ENCODE measurements at places on chromosomes 2 and 18.

DNA sequence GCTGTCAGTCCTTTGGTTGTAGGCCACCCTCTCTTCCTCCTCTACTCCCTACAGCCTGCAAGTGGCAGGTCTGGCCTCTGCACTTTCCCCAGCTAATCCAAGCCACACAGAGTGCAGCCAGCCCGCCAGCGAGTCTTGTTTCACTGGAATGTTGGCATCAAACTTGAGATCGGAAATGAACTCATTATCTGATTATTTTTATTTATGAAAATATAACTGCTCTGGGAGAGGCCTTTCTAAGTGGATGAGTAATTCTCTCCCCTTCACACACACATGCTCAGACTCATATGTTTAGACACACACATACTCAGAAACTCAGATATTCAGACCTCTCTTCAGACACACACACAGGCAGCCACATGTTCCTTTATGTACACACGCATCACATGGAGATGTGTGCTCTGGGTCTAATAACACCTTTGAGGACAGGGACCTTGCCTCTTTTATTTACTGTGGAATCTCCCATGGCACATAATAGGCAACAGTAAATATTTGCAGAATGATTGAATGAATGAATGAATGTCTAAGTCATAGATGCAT, 151.3 kb downstream of the ZFP36L2 start:
- no peak for DNase-seq

DNA sequence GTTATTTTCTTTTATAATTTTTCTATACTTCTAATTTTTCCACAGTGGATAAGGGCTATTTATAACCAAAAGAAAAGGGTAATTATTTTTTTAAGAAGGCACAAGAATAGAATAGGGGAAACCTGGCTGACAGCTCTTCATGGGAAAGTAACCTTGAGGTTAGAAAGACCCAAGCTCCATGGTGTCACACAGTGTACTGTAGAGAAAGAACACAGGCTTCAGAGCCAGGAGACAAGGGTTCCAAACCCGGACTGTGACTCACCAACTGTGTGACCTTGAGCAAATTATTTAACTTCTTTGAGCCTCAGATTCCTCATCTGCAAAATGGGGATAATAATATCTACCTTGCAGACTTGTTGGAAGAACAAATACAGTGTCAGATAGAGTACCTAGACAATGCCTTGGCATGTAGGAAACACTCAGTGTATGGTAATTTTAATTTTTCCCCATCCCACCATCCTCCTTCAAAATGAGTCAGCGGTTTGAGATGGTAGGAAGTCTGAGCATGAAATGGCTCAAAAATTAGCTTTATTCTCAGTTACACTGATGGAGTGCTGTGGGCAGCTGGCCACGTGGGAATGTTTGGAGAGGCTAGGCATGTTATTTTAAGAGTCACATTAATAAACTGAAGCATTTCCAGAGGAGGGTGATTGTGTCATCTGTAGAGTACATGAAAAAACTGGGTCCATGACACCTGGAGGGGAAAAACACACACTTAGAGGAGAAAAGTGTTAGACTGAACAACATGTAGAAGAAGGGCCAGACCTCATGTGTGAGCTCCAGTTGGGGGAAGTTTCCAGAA, 36.7 kb downstream of the TMEM37 start:
- DNase-seq: no peak

DNA sequence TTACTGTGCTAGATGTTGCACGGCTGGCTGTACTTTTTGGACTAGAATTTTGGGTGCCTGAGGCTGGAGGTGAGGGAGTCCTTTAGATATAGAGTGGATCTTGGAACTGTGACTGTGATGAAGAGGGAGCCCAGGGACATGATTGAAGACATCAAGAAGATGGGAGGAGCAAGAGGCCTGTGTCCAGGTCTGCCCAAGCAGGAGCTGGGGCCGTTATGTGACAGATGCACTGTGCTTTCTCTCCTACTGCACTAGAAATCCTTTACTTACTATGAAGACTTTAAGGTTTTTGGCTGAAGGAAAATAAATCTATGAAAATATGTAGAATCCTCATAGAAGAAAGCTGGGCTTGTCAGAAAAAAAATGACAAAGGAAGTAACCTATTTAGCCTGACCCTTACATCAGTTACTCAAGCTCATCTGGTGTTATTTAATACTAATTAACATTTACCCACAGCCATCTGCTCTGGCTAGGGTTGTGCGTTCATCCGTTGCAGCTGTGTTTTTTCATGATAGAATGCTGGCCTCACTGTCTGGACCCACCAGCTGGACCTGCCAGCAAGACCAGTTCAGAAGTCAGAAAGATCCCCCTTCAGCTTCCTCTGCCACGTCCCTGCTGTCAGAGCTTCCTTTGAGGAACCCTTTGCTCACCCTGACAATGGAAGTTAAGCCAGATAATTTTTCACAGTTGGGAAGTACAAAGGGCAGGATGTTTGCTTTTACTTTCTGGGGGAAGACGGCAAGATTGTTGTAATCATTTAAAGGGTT, 16.7 kb downstream of the TSN start:
- no peak for DNase-seq

GRCh38 chr2:11753452-11753885, 7.0 kb downstream of the LPIN1 start:
- no peak for DNase-seq

DNA sequence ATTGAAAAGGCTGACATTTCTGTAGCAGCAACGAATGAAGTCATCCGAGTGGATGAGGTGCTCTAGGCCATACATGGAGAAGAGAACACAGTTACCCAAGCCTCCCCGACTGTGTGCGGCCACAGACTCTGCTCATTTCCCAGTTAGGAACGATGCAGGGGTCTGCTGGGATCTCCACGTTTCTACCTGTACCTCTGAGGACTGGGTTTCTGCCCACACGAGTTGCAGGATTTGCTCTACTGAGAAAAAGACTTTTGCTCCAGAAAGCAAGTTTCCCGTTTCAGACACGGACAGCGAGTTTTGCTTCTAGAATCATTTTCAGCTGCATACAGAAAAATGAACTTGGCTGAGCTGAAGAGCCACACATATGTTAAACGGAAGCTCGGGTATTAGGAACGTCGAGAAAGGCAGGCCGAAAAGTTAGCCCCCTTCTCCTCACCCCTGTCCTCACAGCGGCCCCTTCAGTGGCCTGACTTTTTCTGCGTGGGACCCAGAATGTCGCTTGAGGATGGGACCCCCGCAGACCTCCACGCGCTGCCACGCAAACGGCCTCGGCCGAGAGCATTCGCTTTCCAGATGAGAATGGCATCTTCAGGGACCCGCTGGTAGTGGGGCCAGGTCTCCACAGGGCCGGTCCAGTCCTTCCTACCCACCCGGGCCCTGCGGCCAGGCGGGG, 582 bp upstream of the RAB31 start:
- no peak for DNase-seq

DNA sequence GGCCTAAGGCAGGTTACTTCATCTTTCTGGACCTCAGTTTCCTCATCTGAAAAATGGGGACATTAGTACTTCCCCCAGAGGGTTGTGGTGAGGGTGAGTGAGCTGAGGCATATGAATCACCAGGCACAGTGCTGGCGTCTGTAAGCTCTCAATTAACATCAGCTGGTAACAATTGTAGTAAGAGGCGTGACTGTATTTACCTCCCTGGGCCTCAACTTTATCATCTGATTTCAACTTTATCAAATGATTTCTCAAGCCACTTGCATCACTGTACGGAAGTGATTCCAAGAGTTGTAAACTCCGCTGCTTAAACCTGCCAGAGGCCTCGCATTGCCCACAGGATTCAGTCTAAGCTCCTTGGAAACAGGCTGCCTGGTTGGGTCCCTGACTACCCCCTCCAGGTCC, 53.6 kb upstream of the PKDCC start:
- DNase-seq: no peak

GRCh38 chr18:7020995-7021777, 96.4 kb downstream of the LAMA1 start:
- DNase-seq: no peak

GRCh38 chr2:184734338-184734737, 136.0 kb downstream of the ZNF804A start:
- DNase-seq: no peak

- DNase-seq: no peak
Observed at GRCh38 chr2:48480526-48480925, 49.4 kb upstream of the STON1 start.

DNA sequence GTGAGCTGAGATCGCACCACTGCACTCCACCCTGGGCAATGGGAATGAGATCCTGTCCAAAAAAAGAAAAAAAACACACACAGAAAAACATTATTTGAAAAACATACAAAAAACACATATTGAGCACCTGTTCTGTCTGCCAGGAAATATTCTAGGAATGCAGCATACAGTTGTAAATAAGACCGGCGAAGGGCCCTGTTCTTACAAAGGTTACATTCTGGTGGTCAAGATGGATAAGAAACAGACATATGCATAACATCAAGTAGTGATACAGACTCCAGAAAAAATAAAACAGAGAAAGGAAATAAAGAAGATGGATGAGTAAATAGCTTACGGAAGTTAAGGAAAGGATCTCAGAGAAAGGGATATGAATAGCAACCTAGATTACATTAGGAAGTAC, 159.8 kb downstream of the GALNT3 start:
- no peak for DNase-seq

- DNase-seq: no peak
Observed at GRCh38 chr2:29202819-29203495, 87.7 kb downstream of the CLIP4 start.

DNA sequence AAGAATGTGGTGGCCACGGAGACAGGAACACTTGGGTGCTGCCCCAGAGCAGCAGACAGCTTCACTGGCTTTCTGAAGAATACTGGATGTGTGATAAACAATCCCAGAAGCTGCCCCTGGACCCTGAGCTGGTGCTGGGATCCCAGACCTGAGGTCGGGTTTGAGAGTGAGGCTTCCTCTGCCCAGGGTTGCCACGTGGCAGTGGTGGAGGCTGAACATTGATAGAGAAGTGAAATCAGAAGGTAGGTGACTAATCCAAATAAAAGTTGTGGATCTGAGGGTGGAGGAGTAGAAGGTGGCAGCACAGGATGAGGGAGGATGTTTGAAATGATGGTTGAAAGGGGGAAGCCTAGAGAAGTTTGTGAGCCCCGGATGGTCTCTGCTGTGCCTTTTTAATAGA, 64.0 kb downstream of the FMNL2 start:
- DNase-seq: no peak

DNA sequence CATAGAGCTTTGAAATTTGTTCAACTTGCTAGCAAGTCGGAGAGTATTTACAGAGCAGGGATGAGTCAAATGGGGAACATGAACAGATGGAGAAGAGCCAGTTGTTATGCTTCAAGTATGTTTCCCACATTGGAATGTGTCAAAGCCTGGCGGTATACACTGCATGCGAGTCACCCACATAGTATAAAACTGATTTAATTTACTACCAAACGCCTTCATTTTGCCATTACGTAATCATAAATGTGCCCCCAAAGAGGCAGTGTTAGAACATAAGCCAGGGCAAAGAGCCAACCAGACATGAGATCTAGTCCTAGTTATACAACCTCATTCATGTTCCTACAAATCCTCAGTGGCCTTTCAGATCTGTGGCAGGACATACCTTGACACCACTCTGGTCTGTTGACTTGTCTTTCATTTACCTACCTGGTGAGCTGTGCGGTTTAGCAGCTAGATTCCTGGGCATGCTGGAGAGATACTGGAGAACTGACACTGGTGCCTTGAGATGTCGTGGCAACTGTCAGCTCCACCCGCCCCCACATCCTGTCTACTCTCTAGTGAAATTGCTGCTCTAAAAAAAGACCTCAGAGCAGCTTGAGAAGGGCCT, 21.7 kb upstream of the NRP2 start:
- DNase-seq: no peak

DNA sequence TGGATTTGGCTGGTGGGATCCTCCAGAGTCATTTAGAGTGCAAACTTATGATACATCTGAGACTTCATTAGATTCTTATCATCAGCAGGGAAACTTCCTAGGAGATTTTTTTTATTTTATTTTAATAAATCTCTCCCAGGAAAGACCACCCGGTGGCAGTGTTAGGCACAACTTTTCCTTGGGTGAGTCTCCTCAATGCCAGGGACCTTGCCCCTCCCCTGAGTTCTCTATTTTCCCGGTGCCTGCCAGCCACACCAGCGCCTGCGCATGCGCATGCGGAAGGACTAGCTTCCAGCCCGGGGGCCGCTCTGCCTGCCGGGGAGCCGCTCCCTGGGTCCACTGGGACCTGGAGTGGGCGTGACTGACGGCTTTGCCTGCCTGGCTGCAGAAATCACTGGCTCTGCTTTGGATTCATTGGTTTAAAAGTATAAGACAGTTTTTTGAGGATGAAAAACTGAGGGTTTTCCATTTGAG, 86.6 kb downstream of the TMEM182 start:
- DNase-seq: no peak

GRCh38 chr2:37348155-37348554, 3.7 kb downstream of the QPCT start:
- no peak for DNase-seq

DNA sequence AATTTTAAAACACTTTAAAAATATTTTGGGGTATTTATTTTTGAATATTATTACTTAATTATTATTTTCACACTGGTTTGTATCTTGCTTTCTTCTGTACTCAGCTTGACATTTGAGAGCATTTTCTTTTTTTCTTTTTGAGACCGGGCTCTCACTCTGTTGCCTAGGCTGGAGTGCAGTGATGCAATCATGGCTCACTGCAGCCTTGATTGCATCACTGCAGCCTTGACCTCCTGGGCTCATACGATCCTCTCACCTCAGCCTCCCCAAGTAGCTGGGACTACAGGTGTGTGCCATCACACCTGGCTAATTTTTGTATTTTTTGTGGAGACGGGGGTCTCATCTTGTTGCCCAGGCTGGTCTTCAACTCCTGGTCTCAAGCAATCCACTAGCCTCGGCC, 79.9 kb upstream of the DLX2 start:
- DNase-seq: no peak

GRCh38 chr2:15076668-15077067, 444.2 kb downstream of the LRATD1 start:
- no peak for DNase-seq

DNA sequence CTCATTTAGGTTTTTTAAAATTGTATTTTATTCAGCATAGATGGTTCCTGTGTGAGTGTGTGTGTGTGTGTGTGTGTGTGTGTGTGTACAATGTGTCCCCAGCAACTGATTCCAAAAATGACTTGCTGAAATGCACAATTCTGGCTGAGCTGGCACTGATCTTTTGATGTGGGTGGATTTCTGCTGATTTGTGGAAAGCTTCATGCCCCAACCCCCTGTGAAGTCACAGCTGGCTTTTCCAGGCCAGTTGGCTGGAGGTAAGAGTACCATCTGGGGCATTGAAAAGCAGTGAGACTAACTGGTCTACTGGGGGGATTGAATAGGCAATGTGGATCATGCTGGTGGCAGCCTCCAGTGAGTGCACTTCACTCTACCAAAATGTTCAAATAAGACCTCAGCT, 187.2 kb downstream of the LRRTM1 start:
- no peak for DNase-seq

DNA sequence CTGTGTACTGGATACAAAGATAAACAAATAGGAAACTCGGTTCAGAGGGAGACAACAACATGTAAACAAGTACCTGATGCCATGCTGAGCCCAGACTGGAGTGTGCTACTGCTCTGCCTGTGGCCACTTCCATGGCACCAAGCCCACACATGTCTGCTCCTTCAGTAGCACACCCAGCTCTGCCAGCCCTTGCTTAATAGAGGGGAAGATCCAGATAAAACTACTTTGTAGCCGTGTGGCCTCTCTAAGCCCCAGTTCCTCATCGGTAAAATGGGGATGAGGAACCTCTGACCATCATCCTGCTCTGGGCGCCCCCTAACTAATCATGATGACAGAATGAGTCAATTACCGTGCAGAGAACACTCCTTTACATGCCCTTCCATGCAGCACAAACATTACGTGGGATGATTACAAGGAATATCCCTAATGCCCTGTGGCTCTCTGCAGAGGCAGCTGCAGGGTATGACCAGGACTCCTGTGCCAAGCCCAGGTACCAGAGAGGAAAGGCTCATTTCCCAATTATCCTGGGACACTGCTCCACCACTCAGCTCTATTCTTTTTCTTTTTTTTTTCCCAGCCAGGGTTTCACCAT, 34.9 kb downstream of the DNMT3A start:
- no peak for DNase-seq
